ENCODE measurements at places on chromosomes 6 and 20. TPM values are rescaled to one million over a fixed set of nuclear protein-coding genes. Genes with fewer than 3 reads are reported as not detected.

GRCh38 chr6:156691018-156691417 lies 86.2 kb upstream of the ARID1B start:
- no peak for DNase-seq
- H3K36me3 ChIP-seq: no peaks in the 10 kb centered on the region
- no peaks in the 10 kb centered on the region for H3K27me3 ChIP-seq
- no peaks in the 10 kb centered on the region for H3K4me1 ChIP-seq
- no peak overlapping the region for H3K4me3 ChIP-seq

- no peaks in the 10 kb centered on the region for H3K36me3 ChIP-seq
- no peaks in the 10 kb centered on the region for H3K27me3 ChIP-seq
- H3K27ac ChIP-seq: peak overlapping the region; percentile 98
- H3K4me1 ChIP-seq: peaks cover 4% of the 10 kb centered on the region
Measured at GRCh38 chr20:49276161-49276960, 1.5 kb downstream of the ZNFX1 start.

DNA sequence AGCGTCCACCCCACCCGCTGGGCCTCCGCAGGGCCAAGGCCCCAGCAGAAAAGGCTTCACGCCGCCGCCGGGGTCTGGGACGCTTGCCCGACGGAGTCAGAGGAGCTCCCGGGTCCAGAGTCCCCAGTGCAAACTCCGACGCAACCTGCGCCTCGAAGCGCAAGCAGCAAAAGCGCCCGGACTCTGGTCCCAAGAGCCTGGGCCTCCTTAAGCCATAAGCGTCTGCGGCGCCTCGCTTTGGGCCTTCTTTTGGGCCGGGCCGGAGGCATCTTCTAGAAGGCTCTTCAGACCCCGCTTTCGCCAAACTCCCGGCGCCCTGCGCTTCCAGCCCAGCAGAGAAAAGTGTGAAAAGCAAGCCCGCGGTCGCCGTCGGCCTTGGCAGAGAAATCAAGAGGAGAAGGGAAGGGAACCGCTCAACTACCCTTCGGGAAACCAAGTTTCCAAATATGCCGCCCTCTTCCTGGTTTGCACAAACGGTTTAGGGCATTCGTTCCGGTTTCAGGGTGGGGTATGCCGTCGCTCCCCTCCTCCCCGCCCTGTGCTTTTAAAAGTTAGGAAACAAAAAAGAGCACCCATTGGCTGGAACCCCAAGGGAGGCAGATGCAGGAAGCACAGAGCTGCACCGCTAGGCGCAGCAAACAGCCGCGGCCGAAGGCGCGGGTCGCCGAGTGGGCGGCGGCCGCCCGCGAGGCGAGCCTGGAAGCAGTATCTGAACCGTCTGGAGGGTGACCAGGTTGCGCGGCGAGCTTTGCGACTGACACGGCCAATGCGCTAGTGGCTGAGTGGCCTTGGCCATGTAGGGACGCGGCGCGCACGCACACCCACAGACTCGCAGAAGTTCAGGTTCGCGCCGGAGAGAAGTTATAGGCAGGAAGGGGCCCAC lies 1.2 kb downstream of the TBX18 start:
- H3K4me1 ChIP-seq: no peaks in the 10 kb centered on the region
- H3K4me3 ChIP-seq: peak overlapping the region; percentile 11
- no peaks in the 10 kb centered on the region for H3K36me3 ChIP-seq
- DNase-seq: no peak
- H3K27ac ChIP-seq: peak overlapping the region; percentile 33
- peaks cover 14% of the 10 kb centered on the region for H3K27me3 ChIP-seq

GRCh38 chr20:50691573-50692551 lies 520 bp upstream of the RIPOR3 start:
- H3K4me1 ChIP-seq: no peaks in the 10 kb centered on the region
- H3K27me3 ChIP-seq: no peaks in the 10 kb centered on the region
- DNase-seq: peak; percentile 48
- H3K4me3 ChIP-seq: peak overlapping the region; percentile 50
- H3K27ac ChIP-seq: peak overlapping the region; percentile 88

GRCh38 chr6:132820629-132821381 lies 6.4 kb downstream of the RPS12 start:
- no peak overlapping the region for H3K4me3 ChIP-seq
- no peaks in the 10 kb centered on the region for H3K4me1 ChIP-seq
- no peak overlapping the region for H3K27ac ChIP-seq
- H3K36me3 ChIP-seq: no peaks in the 10 kb centered on the region
- H3K27me3 ChIP-seq: no peaks in the 10 kb centered on the region

DNA sequence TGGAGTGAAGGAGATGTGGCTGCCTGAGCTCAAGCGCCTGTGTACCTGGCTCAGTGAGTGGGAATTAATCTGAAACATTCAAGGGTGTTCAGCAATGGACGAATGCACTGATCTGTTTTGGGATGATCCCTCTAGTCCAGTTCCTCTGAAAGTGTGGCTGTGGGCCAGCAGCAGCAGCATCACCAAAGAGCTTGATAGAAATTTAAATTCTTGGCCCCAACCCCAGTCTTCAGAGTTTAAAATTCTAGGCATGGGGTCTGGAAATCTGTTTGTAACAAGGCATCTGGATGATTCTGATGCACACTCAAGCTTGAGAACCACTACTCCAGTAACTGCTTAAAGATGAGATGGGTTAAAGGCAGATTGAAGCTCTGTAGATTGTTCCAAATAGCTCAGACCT lies 59.2 kb downstream of the STMND1 start:
- H3K36me3 ChIP-seq: no peaks in the 10 kb centered on the region
- no peak for DNase-seq
- no peaks in the 10 kb centered on the region for H3K4me1 ChIP-seq

- no peaks in the 10 kb centered on the region for H3K36me3 ChIP-seq
- no peak overlapping the region for H3K27ac ChIP-seq
- H3K4me1 ChIP-seq: no peaks in the 10 kb centered on the region
- H3K4me3 ChIP-seq: no peak overlapping the region
Measured at GRCh38 chr6:157908369-157909281, 73.0 kb upstream of the SYNJ2 start.

LY6G6C gene
- total RNA-seq: not detected

EYS gene
- not detected for total RNA-seq

Measured in uterus (tissue), 4 donors.